Activated naive CD4-positive, alpha-beta T cell treated with anti-CD3 and anti-CD28 coated beads, Interleukin-2, amount 50 U/mL, for 16 hours (primary cell): ENCODE measurements at places on chromosomes 11 and 22.

DNA sequence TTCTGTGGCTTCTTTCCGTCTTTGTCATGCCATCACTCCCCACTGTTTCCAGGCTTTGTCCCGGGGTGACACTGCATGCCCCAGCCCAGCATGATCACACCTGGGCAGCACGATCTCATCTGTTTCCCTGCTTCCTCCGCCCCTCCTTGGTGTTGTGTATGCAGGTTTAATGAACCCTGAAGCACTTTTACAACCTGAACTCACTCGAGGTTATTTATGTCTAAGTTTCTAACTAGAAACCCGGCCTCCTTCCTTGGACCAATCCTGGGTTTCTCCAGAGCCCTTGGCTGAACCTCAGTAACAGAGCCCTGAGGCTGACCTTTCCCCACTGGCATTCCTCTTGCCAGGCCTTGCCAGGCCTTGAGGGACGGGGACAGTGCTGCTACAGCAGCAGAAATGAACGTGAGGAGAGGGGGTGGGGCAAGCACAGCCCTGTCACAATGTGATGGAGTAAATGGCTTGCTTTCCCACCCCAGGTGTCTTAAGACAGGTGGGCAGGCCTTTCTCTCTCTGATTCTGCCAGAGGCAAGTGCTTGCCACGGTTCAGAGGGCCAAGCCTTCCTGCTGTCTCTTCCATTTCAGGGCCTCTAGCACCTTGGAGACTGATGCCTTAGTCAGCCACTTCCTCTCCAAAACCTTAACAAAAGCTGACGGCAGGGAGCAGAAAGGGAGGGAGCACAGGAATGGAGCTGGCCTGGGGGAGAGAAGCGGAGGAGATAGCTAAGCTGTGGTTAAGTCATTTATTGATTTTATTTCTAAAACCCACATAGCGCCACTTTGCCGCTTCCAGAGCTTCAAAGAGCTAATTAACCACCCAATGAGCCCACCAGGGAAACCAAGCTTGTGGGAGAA, 3.1 kb upstream of the PYGM start:
- DNase-seq = no peak

DNA sequence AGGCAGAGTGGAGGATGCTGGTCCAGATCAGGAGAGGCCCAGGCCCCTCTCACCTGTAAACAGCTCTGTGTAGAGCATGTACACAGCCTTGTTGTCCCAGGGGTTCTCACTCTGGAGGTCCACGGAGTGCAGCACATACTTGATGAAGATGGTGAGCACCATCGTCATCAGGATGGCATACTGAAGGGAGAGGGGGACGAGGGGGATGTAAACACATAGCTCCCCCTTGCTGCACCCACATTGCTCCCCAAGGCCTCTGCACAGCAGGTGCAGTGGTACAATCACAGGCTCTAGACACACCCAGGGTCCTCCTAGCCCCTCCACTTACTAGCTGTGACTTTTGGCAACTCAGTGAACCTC, 2.9 kb downstream of the SYVN1 start:
- DNase-seq = no peak

GRCh38 chr22:40487663-40488249, 117.4 kb downstream of the SGSM3 start:
- DNase-seq = no peak

DNA sequence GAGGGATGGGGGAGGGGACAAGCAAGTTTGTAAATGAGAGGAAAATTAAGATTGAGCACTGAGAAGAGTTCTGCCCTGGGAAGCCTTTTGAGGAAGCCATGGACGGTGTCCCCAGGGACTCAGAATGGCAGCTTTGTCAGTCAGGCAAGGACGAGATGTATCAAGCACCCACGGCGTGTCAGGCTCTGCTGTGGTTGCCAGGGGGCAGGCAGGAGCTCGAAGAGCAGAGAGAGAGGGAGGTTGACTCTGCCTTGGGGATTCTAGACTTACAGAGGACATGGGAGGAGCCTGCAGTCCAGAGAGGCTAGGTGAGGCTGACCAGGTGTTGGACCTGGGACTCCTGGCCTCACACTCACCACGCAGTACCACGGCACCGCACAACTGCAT, 29.1 kb upstream of the SYT7 start:
- DNase-seq = no peak

- DNase-seq = no peak
These were observed 9.0 kb upstream of the RCN1 start for GRCh38 chr11:32081901-32082300.

DNA sequence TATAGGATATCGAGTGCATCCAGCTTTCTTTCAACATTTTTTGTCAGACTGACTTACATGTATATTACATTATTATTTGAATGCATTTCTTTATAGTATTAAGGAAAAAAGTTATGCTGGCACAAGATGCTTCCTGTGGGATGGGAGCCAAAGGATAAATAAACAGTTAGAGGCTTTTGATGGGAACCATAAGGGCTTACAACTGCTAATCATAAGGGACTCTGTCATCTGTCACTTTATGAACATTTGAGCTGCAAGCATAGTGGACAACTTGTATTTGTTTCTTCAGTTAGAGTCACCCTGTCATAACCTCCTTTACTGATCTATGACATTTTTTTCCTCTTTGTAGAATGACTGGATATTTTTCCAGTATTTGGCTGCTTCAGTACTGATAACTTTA, 132.4 kb upstream of the CHORDC1 start:
- DNase-seq = no peak

DNA sequence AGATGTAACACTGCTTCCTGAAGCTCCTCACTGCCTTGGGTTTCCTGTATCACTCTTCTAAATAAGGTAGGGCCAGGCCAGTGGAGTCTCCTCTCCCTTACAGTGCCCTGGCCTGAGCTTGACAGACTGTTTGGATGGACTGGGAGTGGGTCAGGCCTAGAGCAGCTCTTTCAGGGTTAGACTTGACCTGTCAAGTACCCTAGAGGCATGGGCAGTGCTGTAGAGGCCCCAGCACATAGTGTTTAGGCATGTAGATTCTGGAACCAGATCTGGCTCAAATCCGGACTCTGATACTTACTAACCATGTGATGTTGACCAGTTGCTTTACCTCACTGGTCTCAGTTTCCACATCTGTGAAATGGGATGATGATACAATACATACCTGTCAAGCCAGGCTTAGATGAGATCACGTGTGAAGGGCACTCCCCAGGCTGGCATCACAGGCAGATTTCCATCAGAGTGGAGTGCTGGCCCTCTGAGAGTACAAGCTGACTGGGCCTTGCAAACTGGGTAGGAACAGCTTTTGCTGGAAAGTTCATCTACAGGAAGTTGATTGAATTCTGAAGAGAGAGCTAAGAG, 1.4 kb upstream of the MICAL2 start:
- DNase-seq = no peak

DNA sequence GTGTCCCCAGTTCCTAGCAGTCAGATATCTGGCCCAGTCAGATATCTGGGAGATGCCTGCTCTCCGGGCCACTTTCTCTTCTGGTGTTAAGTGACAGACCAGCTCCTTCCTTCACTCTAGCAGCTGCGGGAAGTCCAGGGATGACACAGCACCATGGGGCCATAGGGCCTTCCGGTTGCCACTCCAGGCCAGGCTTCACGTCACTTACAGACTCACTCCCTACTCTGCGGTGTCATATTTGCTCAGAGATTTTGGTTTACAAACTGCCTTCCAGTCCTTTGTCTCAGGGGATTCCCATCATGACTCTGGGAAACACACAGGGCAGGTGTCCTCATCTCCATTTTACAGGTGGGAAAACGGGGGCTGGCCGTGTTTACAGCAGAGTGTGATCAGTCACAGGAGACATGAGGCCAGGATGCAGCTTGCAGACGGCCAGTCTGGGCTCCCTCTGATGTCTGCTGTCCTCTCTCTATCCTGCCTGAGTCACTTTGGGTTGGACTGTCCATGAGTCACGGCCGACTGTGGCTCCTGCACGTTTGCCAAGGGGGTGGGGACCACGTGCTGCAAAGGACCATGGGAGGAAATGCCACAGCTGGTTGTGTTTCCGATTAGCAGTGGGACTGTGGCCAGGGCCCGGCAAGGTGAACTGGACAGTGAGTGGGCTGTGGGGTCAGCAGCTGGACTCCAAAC, 8.2 kb upstream of the TBC1D22A start:
- no peak for DNase-seq

GRCh38 chr22:21896951-21897513, 29.6 kb upstream of the MAPK1 start:
- DNase-seq = no peak

DNA sequence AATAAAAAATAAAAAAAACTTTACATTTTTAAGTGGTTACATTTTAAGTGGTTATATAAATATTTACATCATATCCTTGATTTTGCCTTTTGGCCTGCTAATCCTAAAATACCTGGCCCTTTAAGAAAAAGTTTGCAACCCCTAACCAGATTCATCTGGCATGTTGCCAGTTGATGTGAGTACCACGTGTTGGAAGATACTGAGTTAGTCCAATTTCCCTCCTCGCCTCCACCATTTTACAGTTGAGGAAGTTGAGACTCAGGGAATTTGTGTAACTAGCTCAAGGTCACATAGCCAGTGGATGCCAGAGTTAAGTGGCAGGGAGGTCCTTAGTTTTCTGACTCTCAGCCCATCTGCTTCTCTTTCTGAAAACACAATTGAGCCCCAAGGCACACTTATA, 5.1 kb downstream of the ELF5 start:
- no peak for DNase-seq

GRCh38 chr11:92475819-92476218, 251.2 kb downstream of the FAT3 start:
- DNase-seq = no peak

- no peak for DNase-seq
These were observed 56.3 kb downstream of the RPS6KA4 start for GRCh38 chr11:64415286-64415685.

DNA sequence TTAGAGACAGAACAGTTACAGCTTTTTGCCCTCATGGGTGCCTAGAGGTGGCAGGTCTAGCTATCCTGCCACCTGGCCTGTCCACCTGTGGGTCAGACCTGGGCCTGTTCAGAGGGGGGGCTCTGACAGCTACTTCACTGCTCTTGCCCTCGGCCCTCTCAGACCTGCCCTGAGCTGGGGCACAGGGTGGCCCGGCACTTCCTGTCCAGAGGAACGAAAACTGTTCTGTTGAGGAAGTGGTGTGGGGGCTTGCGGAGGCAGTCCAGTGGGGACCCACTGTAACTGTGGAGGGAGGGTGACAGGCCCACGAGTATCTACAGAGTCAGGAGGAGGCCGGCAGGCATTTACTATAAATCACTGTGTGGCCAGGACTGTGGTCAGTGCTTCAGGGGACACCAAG, 16.2 kb downstream of the TESMIN start:
- no peak for DNase-seq

- DNase-seq = no peak
These were observed 651 bp upstream of the C11orf42 start for GRCh38 chr11:6204706-6205105.

- no peak for DNase-seq
These were observed 50.4 kb downstream of the OR4A47 start for GRCh38 chr11:48538991-48539390.

DNA sequence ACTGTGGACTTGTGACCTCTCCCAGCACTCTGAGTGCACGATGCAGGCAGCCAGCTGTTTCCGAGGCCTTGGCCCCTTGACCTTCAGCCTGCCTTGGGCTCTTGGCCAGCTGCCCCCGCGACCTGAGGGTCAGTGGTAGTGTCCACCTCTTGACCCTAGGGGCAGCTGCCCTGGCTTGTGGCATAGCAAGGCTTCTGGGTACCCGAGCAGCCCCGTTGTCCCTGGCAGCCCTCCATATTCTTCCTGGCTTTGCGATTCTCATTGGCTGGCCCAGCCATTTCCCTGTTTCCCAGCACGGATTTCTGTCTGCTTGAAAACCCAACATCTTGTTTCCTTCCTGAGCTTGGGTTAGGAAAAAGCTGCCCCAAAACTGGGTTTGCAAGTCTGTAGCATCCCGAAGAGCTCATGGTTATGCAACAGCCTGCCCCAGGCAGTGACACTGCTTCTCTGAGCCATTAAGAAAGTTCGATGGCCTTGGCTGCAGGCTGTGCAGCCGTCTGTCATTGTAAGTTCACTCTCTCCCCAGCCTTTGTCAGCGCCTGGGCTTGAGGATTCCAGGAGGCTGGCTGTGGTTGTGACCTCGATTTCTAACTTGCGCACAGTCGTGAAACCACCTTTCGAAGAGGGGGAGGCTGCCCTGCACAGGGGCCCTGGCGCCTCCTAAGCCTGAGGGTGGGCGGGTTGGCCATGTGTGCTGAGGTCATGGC, 48.8 kb downstream of the FBLN1 start:
- no peak for DNase-seq

GRCh38 chr22:46041642-46042041, 64.7 kb upstream of the WNT7B start:
- no peak for DNase-seq

GRCh38 chr11:125446279-125446678, 49.8 kb downstream of the FEZ1 start:
- DNase-seq = no peak

- DNase-seq = no peak
These were observed 24.8 kb downstream of the ACER3 start for GRCh38 chr11:76885390-76886097.
